ENCODE measurements at places on chromosomes 12 and 14.

GRCh38 chr12:41190338-41190737 is 2.2 kb downstream of the PDZRN4 start:
- no peak overlapping the region for H3K27ac ChIP-seq
- H3K27me3 ChIP-seq: peaks cover 65% of the 10 kb centered on the region
- peak; percentile 29 for DNase-seq
- peak overlapping the region; percentile 84 for H3K4me3 ChIP-seq

DNA sequence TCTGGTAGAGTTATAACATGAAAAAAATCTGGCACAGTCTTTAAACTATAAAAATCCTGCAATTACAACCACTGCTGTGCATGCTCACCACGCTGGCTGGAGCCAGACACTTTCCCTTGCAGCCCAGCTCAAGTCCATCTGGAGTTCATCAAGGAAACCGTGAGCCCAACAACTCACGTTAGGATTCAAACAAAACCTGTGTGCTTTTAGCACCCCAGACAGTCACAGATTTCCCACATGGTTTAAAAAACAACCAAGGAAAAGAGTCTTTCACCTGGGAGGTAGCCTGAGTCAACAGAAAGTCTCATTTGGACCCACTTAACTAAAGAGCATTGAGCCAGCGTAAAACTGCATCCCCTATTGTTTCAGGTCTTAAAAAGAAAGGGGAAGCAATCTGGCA is 4.7 kb downstream of the LRIG3 start:
- no peaks in the 10 kb centered on the region for H3K27me3 ChIP-seq
- DNase-seq: peak; percentile 18
- H3K4me1 ChIP-seq: peaks cover 62% of the 10 kb centered on the region
- H3K36me3 ChIP-seq: peaks cover 33% of the 10 kb centered on the region

- H3K27ac ChIP-seq: peak overlapping the region; percentile 81
- peaks cover 38% of the 10 kb centered on the region for H3K36me3 ChIP-seq
- no peak for DNase-seq
- peaks cover 18% of the 10 kb centered on the region for H3K4me1 ChIP-seq
- H3K27me3 ChIP-seq: peaks cover 3% of the 10 kb centered on the region
- no peak overlapping the region for H3K4me3 ChIP-seq
Measured at GRCh38 chr14:92704036-92704804, 44.2 kb downstream of the LGMN start.

- peaks cover 78% of the 10 kb centered on the region for H3K4me1 ChIP-seq
- H3K27me3 ChIP-seq: peaks cover 59% of the 10 kb centered on the region
- DNase-seq: no peak
- H3K36me3 ChIP-seq: peaks cover 28% of the 10 kb centered on the region
- H3K4me3 ChIP-seq: peak overlapping the region; percentile 98
Measured at GRCh38 chr12:53983950-53984572, 885 bp upstream of the HOXC10 start.

DNA sequence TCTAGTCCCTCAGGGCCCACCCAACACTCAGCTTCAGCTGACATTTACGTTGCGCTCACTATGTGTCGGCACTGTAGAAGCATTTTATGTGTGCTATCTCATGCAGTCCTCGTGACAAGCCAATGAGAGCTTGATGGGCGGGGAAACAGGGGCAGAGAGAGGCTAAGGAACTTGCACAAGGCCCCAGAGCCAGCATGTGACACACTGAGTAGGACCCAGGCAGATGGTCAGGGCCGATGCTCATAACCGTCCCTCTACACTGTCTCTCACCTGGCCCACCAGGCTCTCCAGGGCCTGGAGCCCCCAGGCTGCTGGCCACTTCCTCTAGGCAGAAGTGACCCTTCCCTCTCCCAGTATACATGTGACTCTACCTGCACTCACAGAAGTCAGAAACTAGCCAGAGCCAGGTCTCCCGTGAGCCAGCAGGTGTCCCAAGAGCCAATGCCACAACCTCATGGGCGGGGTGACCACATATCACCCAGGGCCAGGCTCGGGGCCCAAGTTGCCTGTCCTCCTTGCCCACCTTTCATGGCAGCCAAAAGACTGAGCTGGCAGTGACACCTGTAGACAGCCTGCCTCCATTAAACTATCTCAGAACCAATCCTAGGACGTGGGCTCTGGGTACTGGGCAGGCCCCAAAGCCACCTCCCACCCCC is 38.3 kb downstream of the TTC7B start:
- no peak overlapping the region for H3K27ac ChIP-seq
- no peak overlapping the region for H3K4me3 ChIP-seq
- peaks cover 21% of the 10 kb centered on the region for H3K36me3 ChIP-seq
- H3K27me3 ChIP-seq: peaks cover 4% of the 10 kb centered on the region
- DNase-seq: no peak
- H3K4me1 ChIP-seq: peaks cover 7% of the 10 kb centered on the region

DNA sequence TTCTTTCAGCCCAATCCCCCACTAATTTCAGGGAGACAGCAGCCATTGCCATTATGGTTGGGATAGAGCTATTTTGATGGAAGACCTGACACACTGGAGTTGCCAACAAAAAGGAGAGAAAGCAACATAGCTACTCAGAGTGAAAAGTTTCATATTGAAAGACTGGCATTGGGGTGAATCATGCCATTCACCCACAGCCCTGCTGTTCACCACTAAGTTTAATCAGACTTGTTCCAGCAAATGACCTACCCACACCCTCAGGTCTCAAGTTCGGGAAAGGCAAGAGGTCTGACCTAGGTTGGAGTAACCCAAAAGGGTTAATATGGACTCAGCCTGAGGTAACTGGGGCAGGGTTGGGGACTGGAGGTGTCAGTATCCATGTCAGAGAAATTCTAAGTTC is 169.2 kb downstream of the PAWR start:
- DNase-seq: no peak
- no peak overlapping the region for H3K4me3 ChIP-seq
- peaks cover 6% of the 10 kb centered on the region for H3K4me1 ChIP-seq

DNA sequence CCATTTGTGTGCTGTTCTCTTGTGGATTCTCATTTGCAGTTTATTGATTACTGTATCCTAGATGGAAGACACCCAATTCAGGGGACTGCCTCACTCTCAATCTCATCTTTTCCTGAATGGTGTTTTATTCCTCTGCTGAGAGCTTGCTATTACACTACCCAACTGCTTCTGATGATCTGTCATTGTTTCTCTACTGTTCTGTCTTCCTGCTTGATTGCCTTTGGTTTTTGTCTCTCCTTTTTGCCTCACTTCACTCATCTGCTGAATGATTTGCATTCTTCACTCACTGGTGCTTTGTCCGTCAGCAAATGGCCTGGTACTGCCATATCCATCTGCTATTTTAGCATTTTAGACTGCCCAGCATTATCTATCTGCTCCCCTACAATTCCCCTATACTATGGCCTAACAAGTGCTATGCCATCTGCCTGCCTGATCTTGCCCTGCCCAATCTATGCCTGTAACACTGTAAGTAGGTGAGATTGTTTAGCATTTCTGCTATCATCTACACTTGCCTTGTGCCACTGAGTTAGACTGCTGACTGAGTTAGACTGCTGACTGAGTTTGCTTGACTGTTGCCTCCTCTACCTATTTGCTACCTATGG is 335.1 kb downstream of the GPHN start:
- DNase-seq: no peak
- no peaks in the 10 kb centered on the region for H3K4me1 ChIP-seq
- no peaks in the 10 kb centered on the region for H3K27me3 ChIP-seq
- H3K36me3 ChIP-seq: no peaks in the 10 kb centered on the region

GRCh38 chr12:78119351-78119918 is 288.7 kb downstream of the NAV3 start:
- H3K4me3 ChIP-seq: no peak overlapping the region
- DNase-seq: no peak
- H3K4me1 ChIP-seq: no peaks in the 10 kb centered on the region
- H3K27me3 ChIP-seq: no peaks in the 10 kb centered on the region
- no peaks in the 10 kb centered on the region for H3K36me3 ChIP-seq
- no peak overlapping the region for H3K27ac ChIP-seq

GRCh38 chr12:44002607-44003006 is 166.7 kb downstream of the TMEM117 start:
- H3K36me3 ChIP-seq: no peaks in the 10 kb centered on the region
- no peak overlapping the region for H3K27ac ChIP-seq
- H3K4me3 ChIP-seq: no peak overlapping the region

DNA sequence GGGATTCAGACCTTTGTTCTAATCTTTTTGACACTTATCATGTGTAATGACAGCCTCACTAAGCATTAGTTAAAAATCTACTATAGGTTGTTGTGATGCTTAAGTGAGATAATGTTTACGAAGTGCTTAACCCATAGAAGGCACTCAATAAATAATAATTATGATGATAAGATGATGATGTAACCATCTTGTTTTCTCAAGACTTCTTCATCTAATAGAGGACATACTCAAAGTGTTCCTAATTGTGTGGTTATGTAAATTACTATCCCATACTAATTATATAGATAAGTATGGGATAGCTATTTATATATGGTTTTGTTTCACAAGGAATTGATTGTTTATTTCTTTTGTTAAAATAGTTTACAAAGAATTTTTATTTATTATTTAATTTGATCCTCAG is 76.9 kb downstream of the MIPOL1 start:
- H3K27ac ChIP-seq: no peak overlapping the region
- H3K4me1 ChIP-seq: no peaks in the 10 kb centered on the region
- no peaks in the 10 kb centered on the region for H3K27me3 ChIP-seq
- DNase-seq: no peak
- no peak overlapping the region for H3K4me3 ChIP-seq

GRCh38 chr12:89552376-89552775 is 26.5 kb upstream of the POC1B start:
- DNase-seq: no peak
- H3K36me3 ChIP-seq: peaks cover 20% of the 10 kb centered on the region
- peaks cover 11% of the 10 kb centered on the region for H3K4me1 ChIP-seq
- H3K27me3 ChIP-seq: no peaks in the 10 kb centered on the region

Measured in nephron progenitor cell (in vitro differentiated cells).